Mesothelial cell of epicardium (in vitro differentiated cells): ENCODE measurements at places on chromosomes 6 and 20.

DNA sequence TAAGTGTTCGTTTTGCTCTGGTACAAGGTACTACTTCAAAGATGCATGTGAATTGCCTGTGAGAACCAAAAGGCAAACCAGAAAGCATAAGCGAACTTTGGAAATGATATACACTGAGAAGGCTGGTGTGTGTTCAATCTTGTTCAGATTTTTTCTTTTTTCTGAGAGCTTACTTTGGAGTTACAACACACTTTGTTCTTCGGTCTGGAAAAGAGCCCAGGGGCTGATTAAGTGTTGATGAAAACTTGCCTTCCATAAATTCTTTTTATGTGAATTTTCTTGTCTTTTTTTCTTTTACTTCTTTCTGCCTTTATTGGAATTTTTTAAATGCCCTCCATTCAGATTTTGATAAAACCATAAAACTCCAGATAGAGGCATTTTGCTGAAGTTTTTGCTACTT is 395.1 kb upstream of the SASH1 start:
- H3K27ac ChIP-seq = peak overlapping the region; percentile 94
- H3K4me3 ChIP-seq = no peak overlapping the region
- H3K27me3 ChIP-seq = no peaks in the 10 kb centered on the region
- H3K36me3 ChIP-seq = peaks cover 11% of the 10 kb centered on the region
- peaks cover 32% of the 10 kb centered on the region for H3K4me1 ChIP-seq

- H3K27me3 ChIP-seq = peaks cover 7% of the 10 kb centered on the region
- no peak overlapping the region for H3K27ac ChIP-seq
- H3K4me3 ChIP-seq = no peak overlapping the region
- DNase-seq = no peak
Observed at GRCh38 chr6:43886067-43886461, 116.1 kb downstream of the VEGFA start.

DNA sequence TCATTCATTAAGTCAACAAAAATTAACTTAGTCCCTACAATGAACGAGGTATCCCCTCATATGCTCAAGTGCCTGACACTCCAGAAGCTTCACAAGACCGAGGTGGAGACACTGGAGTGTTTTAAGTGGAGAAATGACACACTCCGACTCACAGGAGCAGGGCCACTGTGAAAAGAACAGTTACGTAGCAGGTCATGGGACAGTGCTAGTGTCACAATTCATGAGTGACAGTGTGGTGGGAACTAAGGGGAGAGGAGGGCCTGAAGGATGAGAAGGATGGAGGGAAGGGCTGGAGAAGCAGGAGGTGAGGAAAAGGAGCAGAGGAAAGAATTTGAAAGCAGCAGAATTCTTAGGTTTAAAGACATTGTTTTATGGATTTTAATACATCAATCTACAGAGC is 1.3 kb upstream of the HLA-A start:
- no peak for DNase-seq
- H3K27me3 ChIP-seq = peaks cover 15% of the 10 kb centered on the region
- H3K4me1 ChIP-seq = peaks cover 12% of the 10 kb centered on the region
- peak overlapping the region; percentile 19 for H3K4me3 ChIP-seq
- H3K27ac ChIP-seq = no peak overlapping the region

GRCh38 chr6:71254323-71254722 is 34.3 kb upstream of the OGFRL1 start:
- H3K4me3 ChIP-seq = no peak overlapping the region
- peaks cover 5% of the 10 kb centered on the region for H3K4me1 ChIP-seq
- H3K36me3 ChIP-seq = no peaks in the 10 kb centered on the region
- no peak for DNase-seq
- H3K27ac ChIP-seq = no peak overlapping the region

DNA sequence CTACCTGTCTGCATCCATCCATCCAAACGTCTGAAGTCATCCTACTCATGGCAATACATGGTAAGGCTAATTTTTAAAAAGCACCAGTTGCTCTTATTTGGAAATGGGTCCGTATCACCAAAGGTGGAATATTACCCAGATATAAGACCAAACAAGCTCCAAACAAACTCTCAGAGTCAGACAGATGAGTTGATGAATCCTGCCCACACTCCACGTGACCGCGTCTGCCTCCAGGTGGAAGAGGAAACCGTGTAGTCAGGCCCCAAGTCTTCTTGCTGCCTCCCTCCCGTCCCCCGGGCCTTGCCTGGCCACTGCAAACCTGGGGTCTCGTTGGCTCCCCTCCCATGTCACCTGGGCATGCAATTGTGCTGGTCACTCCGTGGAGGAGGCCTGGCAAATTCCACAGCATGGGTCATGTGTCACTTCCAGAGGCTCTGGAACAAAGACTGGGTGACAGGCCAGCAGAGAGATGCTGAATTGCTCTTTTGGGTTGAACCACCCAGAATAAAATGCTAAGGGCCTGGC is 31.8 kb downstream of the CTCFL start:
- no peak overlapping the region for H3K4me3 ChIP-seq
- peaks cover 3% of the 10 kb centered on the region for H3K27me3 ChIP-seq
- H3K27ac ChIP-seq = no peak overlapping the region

DNA sequence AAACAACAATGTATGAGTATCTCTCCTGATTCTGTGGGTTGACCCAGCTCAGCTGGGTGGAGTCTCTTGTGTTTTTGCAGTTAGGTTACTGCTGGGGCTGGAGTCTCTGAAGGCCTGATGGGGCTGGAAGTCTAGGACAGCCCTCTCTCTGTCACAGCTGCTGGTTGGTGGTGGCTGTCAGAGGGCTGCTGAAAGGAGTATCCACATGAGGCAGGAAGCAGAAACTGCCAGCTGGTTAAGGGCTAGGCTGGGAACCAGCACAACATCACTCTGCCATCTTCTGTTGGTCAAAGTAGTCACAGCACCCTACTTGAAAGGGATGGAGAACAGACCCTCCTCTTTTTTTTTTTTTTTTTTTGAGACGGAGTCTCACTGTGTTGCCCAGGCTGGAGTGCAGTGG is 10.0 kb upstream of the PACSIN1 start:
- H3K4me3 ChIP-seq = no peak overlapping the region
- no peaks in the 10 kb centered on the region for H3K36me3 ChIP-seq
- no peaks in the 10 kb centered on the region for H3K4me1 ChIP-seq
- no peak overlapping the region for H3K27ac ChIP-seq
- no peak for DNase-seq

- DNase-seq = no peak
- no peaks in the 10 kb centered on the region for H3K36me3 ChIP-seq
- no peak overlapping the region for H3K27ac ChIP-seq
Observed at GRCh38 chr20:17747431-17747846, 47.7 kb downstream of the BANF2 start.

DNA sequence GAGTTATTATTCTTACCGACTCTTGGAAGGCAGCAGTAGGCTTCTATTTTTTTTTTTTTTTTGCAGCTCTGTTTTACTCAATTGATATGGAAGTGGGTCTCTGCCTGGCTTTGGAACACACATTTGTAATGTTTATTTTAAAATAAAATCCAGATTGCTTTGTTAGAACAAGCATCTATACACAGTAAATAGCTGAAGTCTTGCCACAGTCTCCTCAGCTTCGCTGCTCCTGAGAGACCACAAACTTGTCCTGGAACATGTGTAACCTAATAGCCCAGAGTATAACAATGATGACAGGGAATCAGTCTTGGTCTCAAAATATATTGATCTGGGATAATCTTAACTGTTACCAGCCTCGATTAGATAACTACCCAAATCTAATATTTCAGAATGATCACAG is 299.8 kb upstream of the NOX3 start:
- H3K36me3 ChIP-seq = no peaks in the 10 kb centered on the region
- peaks cover 4% of the 10 kb centered on the region for H3K4me1 ChIP-seq
- H3K27me3 ChIP-seq = peaks cover 4% of the 10 kb centered on the region
- H3K4me3 ChIP-seq = no peak overlapping the region

- peak within 1 kb of the TSS; percentile 97 for H3K4me3 ChIP-seq
- H3K4me1 ChIP-seq = peaks cover 22% of the 10 kb centered on the region
- H3K27me3 ChIP-seq = no peaks in the 10 kb centered on the region
- DNase-seq = peak; percentile 77
Observed at GRCh38 chr6:78867370-78868040, at the start of gene IRAK1BP1. IRAK1BP1 (plus strand) TSS chr6:78867551; CDS start chr6:78867577, 26 bp downstream.

- no peaks in the 10 kb centered on the region for H3K36me3 ChIP-seq
- DNase-seq = no peak
- peaks cover 43% of the 10 kb centered on the region for H3K4me1 ChIP-seq
- peak overlapping the region; percentile 59 for H3K27ac ChIP-seq
- no peak overlapping the region for H3K4me3 ChIP-seq
Observed at GRCh38 chr6:138546733-138547185, 47.5 kb upstream of the NHSL1 start.

DNA sequence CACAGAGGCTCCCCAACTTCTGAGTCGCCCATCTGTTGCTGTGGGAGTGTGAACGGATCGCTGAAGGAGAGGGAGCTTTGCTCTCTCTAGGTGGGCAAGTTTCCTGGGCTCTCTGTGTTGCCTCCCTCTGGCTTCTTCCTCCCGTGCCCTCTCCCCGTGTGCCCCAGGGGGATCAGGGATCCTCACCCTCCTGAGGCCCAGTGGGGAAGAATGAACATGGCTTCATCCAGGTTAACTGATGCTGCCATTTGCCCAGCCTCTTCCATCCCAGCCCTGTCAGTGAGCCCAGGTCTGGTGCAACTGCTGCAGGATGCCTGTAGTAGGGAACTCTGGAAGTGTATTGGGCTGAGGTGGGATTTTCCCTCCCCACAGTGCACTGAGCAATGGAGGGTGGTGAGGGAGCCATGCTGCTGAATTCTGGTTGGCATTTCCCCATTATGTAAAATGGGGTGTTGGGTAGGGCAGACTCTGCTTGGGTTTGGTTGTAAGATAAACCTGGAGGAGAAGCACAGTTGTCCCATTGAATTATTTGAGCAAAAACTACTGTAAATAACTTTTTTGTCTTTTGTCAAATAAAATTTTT is 12.1 kb upstream of the RAB5IF start:
- H3K4me3 ChIP-seq = no peak overlapping the region
- peaks cover 26% of the 10 kb centered on the region for H3K36me3 ChIP-seq
- H3K27me3 ChIP-seq = no peaks in the 10 kb centered on the region
- DNase-seq = no peak

GRCh38 chr20:53434662-53435061 is 159.0 kb downstream of the ZNF217 start:
- H3K4me3 ChIP-seq = no peak overlapping the region
- no peak for DNase-seq
- H3K27ac ChIP-seq = no peak overlapping the region
- H3K4me1 ChIP-seq = no peaks in the 10 kb centered on the region
- peaks cover 7% of the 10 kb centered on the region for H3K36me3 ChIP-seq

GRCh38 chr6:41900861-41901260 is 5.7 kb upstream of the USP49 start:
- no peak overlapping the region for H3K27ac ChIP-seq
- H3K4me3 ChIP-seq = no peak overlapping the region
- H3K36me3 ChIP-seq = peaks cover 14% of the 10 kb centered on the region
- no peaks in the 10 kb centered on the region for H3K27me3 ChIP-seq
- DNase-seq = no peak
- peaks cover 5% of the 10 kb centered on the region for H3K4me1 ChIP-seq

- no peak overlapping the region for H3K4me3 ChIP-seq
- no peak for DNase-seq
Observed at GRCh38 chr20:56004007-56004406, 1.3 kb downstream of the CBLN4 start.

- H3K4me3 ChIP-seq = no peak overlapping the region
- peaks cover 3% of the 10 kb centered on the region for H3K4me1 ChIP-seq
Observed at GRCh38 chr6:101760843-101761621, 367.5 kb downstream of the GRIK2 start.

DNA sequence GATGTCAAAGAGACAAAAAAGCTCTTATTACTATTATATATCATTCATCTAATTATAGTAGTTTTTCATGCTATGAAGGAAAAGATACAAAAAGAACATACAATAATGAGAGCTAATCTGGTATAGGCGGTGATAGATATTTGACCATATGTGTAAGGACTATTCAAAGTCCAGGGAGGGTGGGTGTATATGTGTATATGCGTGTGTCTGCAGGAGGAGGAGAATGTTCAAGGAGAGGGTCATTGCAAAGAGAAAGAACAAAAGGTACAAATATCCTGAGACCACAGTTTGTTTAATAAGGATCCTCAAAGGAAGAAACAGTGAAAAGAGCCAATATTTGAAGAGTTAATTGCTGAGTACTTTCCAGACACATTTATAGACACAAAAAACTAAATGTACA is 1288.6 kb upstream of the CITED2 start:
- no peak for DNase-seq
- no peak overlapping the region for H3K4me3 ChIP-seq
- peaks cover 3% of the 10 kb centered on the region for H3K4me1 ChIP-seq

DNA sequence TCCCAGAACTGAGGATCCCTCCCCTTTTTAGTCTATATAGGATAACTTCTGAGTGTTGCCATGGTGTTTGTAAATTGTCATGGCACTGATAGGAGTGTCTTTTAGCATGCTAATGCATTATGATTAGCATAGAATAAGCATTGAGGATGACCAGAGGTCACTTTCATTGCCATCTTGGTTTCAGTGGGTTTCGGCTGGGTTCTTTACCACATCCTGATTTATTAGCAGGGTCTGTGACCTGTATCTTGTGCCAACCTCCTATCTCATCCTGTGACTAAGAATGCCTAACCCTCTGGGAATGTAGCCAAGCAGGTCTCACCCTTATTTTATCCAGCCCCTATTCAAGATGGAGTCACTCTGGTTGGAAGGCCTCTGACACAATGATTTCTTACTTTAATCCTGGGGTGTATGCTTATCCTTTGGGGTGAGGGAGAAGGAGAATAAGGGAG is 19.6 kb downstream of the WFDC2 start:
- H3K36me3 ChIP-seq = no peaks in the 10 kb centered on the region
- no peaks in the 10 kb centered on the region for H3K4me1 ChIP-seq
- no peak overlapping the region for H3K27ac ChIP-seq
- DNase-seq = no peak
- H3K4me3 ChIP-seq = no peak overlapping the region
